ENCODE measurements at places on chromosomes 6 and 20. TPM values are rescaled to one million over a fixed set of nuclear protein-coding genes. Genes with fewer than 3 reads are reported as not detected.

NT5E gene
- total RNA-seq, result 0.23 TPM

HCRTR2 gene
- 0.18 TPM for total RNA-seq

DNA sequence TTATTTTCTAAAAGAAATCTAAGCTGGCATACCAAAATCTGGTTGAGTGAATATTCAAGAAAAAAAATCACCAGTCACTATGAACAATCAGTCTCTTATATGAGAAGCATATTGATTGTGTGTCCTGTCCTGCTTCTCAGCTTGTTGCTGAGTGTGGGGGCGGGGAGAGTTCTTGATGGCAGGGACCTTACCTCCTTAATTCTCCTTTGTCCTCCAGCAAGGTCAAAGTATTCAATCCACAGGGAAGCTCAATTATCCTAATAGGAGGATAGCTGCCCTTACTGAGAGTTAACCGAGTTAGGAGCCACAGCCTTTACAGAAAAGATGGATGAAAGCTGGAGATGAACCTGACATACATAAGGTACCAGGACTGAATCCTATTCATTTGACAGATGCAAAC lies 154.0 kb downstream of the LY86 start:
- no peak for DNase-seq

GRCh38 chr6:167706313-167707109 lies 120.2 kb upstream of the AFDN start:
- no peak for DNase-seq

- no peak for DNase-seq
Measured at GRCh38 chr6:74891349-74891831, 314.5 kb downstream of the COL12A1 start.

GRCh38 chr20:64116541-64117431 lies 9.4 kb upstream of the NPBWR2 start:
- DNase-seq, result no peak

All from mesothelial cell of epicardium (in vitro differentiated cells).